ENCODE measurements at places on chromosomes 12 and 14.

DNA sequence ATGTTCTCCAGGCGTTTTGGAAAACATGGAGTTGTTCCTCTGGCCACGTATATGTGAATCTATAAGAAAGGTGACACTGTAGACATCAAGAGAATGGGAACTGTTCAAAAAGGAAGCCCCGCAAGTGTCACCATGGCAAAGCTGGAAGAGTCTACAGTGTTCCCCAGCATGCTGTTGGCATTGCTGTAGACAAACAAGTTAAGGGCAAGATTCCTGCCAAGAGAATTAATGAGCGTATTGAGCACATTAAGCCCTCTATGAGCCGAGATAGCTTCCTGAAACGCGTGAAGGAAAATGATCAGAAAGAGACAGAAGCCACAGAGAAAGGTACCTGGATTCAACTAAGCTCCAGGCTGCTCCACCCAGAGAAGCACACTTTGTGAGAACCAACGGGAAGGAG, 92.5 kb upstream of the EIF5 start:
- no peak for DNase-seq

- DNase-seq, result no peak
Measured at GRCh38 chr14:103510724-103511693, 11.6 kb downstream of the CKB start.

DNA sequence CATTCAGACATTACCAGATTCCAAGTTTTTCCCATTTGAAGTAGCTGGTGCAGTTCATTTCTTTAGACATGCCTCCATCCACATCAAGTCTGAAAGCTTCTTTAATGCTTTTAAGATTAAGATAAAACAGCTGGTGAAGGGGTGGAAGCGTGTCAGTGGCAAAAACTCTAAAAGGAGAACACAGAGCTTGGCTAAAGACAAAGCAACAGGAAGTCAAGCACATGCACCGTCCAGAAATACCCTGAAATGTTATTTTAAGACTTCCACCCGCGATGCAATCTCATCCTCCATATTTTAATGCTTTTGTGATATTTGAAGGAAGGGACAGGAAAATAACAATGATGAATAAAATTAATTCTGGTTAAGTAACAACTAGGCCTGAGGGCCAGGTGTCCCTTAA, 31.8 kb downstream of the PPM1H start:
- DNase-seq, result peak; percentile 15

DNA sequence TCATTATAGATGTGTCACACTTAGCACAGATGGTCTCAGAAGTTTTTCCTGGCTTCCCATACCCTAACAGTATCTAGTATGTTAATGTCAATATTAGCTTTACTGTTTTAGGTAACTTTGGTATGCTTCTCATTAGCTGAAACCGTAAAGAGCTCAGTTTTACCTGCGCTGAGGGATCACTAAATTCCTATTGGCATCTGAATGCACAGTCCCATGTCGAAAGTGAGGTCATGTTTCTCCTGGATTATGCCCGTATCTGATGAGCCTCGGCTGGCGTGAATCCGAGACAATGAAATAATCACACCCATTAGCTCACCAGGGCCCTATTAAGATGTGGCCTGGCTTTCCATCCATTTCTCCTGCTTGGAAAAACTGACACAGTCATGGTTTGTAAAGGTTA, 418.2 kb downstream of the ZFP36L1 start:
- DNase-seq, result no peak

GRCh38 chr12:39619316-39619659, 315 bp downstream of the ABCD2 start:
- DNase-seq, result no peak

DNA sequence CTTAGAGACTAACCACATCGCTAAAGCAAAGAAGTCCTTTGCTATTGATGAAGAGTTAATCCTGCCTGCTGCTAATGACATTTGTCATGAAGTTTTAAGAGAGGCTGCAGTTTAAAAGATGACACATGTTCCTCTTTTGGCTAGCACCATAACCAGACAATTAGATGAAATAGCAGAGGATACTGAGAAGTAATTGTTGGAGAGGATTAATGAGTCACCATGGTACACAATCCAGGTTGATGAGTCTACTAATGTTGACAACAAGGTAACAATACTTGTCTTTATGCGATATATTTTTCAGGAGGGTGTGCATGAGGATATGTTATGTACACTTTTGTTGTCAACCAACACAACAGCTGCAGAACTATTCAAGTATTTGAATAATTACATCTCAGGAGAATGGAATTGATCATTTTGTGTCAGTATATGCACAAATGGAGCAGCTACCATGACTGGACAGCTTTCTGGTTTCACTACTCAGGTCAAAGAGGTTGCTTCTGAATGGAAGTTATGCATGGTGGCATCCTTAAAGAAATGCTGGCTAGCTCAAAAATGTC, 56.7 kb downstream of the LRRIQ1 start:
- DNase-seq, result no peak

- peak; percentile 38 for DNase-seq
Measured at GRCh38 chr12:70664465-70664881, 27.2 kb upstream of the PTPRB start.

GRCh38 chr12:123897221-123897620, 75.4 kb downstream of the CCDC92 start:
- peak; percentile 36 for DNase-seq

DNA sequence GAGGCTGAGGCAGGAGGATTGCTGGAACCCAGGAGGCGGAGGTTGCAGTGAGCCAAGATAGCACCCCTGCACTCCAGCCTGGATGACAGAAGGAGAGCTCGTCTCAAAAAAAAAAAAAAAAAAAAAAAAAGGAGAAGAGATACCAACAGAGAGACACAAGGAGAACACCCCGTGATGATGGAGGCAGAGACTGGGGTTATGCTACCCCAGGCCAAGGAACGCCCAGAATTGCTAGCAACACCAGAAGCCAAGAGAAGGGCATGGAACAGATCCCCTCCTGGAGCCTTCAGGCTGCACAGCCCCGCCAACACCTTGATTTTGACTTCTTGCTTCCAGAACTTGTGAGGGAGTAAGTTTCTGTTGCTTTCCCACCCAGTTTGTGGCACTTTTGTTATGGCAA, 148.0 kb upstream of the FOXN3 start:
- DNase-seq, result no peak

DNA sequence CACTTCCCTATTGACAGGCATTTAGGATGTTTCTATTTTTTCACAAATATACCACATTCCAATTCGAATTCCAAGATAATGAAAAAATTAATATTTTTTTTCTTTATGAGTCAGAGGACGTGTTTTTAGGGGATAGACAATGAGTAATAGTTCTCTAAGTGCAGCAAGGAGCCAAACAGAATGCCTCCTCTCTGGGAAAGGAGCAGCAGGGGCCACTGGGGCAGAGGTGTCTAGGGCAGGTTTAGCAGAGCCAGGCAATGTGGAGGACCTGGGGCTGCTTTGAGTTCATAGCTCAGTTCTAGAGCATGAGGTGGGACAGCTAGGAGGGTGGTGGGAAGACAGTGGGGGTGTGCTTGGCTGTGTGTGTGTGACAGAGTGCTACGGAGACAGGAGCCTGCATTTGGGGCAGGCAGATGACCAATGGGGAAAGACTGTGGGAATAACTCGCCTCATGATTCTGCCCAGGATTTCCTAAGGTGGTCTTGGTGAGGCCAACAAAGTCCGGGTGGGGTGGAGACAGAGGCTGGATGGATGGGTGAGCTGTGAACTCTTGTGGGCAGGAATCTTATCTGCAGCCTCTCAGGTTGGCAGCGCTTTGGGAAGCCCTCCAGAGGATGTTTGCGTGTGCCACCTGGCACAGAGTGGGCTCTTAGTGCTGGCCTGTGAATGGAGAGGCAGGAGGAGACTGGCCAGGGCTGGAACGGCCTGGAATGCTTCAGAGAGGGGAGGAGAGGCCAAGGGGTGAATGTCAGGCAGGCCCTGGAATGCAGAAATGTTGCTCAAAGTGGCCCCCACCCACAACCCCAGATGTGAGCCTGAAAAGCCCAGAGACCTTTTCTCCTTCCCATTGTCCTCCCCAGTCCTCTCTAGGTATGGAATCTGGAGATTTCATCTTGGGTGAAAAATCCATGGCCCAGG, 2.4 kb upstream of the KRT7 start:
- DNase-seq, result peak; percentile 87

GRCh38 chr12:121175383-121176119, 34.4 kb upstream of the P2RX4 start:
- no peak for DNase-seq

DNA sequence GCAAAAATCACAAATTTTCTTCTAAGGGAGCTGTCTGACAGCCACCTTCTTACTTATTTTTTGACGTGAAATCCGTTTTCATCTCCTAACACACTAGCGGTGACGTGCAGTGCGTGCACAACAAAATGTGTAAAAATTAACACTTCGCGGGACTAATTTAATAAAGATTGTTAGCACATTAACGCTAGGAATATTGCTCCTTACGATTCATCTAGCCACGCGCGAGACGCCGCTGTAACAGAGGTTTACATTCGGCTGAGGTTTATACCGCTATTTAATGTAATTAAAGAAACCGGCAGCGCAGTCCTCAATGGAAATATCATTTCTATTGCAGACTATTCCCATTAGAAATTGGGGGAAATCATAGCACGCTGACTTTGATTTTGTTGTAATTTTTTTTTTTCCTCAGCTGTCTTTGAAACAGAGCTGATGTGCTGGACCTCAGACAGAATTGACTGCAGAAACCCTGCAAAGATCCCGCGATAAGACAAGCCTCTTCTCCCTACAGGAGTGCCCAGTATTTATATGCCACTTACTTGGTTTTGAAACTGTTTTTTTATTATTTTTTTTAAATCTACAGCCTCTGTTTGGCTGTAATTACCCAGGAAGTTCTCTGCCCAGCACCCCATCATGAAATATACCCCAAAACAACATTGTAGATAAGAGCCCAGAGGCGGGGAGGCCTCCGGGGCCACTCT, 31.2 kb downstream of the BCL11B start:
- DNase-seq, result no peak

GRCh38 chr14:56796259-56796658, 14.0 kb downstream of the OTX2 start:
- no peak for DNase-seq

GRCh38 chr14:51682411-51682810, 30.7 kb downstream of the FRMD6 start:
- DNase-seq, result peak; percentile 67

DNA sequence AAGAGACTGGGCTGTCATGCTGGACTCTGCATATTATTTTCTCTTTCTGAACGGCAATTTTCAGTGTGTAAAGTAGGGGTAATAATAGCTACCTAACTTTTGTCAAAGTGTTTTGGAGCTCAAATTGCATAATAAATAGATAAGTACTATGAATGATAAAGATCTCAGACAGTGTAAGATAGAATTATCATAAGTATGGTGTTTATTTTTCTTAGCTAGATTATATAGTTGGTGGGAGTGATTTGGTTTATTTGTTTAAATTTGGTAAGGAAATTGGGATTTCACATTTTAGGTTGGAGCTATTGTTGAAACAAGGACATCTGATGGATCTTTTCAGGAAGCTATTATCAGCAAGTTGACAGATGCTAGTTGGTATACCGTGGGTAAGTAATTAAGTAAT, 7.4 kb downstream of the ARID4A start:
- no peak for DNase-seq

GRCh38 chr12:109234012-109234411, 75.1 kb downstream of the FOXN4 start:
- DNase-seq, result no peak

GRCh38 chr12:123398550-123399254, 14.8 kb downstream of the KMT5A start:
- DNase-seq, result peak; percentile 86

DNA sequence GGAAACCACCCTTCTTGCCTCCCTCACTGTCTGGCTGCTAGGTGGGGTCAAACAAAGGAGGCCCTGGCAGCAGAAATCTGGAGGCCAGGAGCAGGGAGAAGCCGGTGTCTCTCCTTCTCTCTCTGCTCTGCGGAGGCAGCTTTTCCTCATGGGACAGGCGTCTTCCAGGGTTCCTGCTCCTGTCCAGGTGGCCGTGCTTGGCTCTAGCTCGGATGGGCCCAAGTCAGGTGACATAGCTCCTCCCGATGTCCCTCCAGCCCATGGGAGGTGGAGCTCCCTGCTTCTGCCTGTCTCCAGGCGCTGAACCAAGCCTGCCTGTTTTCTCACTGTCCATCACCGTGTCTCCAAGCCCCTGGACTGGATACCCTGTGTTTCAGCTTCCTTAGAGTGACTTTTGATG, 30.5 kb upstream of the FZD10 start:
- no peak for DNase-seq

DNA sequence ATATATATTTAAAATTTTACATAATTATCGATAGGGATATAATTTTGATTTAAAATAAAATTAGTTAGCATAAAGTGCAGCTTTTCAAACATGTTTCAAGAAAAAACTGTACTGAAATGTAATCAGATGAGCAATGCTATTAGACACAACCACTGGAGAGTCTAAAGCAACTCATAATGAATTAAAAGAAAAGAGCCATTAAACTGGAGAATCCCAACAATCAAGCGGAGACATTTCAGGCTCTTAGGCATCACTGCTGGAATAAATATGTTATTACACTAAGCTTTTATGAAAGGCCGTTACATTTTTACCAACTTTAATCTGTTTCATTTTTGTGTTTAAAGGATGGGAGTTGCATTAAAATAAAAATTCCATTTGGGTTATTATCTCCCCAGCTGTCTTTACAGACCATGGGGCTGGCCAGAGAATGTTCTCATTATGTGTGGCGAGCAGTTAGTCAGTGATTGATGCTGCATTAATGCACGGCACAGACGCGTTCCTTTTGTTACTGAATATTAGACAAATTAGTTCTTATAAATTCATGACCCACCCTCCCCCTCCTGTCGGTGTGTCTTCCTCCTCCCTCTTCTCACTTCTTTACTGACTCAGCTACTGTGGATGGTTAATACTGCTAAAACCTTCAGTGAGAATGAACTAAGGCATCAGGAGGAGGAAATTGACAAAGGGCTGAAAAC, 156.8 kb downstream of the PDZRN4 start:
- DNase-seq, result no peak

DNA sequence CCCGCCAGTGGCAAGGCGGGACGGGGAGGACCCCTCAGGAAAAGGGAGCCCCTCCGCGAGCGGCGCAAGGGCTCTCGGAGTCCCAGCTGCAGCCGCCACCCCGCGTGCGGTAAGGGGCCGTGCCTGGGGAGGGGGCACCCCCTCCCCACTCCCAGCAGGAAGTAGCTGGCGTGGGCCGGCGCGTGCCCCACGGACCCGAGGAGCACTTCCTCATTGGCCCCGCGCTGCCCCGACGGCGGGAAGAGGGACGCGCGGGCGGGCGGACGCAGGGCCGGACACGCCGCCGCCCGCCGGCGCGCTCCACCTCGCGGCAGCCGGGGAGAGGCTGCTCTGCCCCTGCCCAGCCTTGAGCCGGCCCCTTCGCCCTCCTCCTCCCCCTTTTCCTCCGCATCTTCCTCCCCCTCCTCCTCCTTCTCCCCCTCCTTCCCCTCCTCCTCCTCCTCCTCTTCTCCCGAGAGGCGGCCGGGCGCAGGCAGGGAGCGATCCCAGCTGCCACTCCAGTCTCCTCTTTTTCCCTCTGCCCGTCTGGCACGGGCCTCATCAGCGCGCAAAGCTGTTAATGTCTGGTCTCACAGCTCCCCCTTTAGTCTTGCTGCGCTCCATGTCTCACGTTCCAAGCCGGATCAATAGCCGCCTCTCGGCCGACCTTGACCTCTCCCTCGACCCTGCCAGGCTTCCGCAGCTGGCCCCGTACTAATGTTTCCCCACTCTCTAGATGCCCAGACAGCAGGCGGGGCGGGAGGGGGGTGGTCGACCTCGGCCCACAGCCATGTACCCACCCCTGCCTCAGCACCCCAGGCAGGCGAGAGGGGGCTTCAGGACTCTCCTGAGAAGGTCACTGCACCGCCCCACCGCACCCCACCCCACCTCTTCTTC, 2.6 kb upstream of the BCL11B start:
- peak; percentile 83 for DNase-seq

Measured in cardiac fibroblast (primary cell).